T-helper 17 cell (primary cell): ENCODE measurements at places on chromosomes 6 and 20. TPM values are rescaled to one million over a fixed set of nuclear protein-coding genes. Genes with fewer than 3 reads are reported as not detected.

Gene ZNF217
- total RNA-seq = 72.8 TPM

Gene MUCL3
- total RNA-seq = not detected

Gene DDAH2
- 7.3 TPM for total RNA-seq

Gene TCP11
- not detected for total RNA-seq

- peak overlapping the region; percentile 79 for H3K4me3 ChIP-seq
- peaks cover 6% of the 10 kb centered on the region for H3K36me3 ChIP-seq
- peaks cover 52% of the 10 kb centered on the region for H3K4me1 ChIP-seq
- H3K27me3 ChIP-seq = no peaks in the 10 kb centered on the region
- H3K27ac ChIP-seq = peak overlapping the region; percentile 94
These were observed 118.4 kb upstream of the TRAF3IP2 start for GRCh38 chr6:111724039-111724438.

GRCh38 chr20:51480507-51481270 lies 61.8 kb downstream of the NFATC2 start:
- H3K27me3 ChIP-seq = no peaks in the 10 kb centered on the region
- H3K4me1 ChIP-seq = peaks cover 56% of the 10 kb centered on the region
- peak overlapping the region; percentile 79 for H3K4me3 ChIP-seq

DNA sequence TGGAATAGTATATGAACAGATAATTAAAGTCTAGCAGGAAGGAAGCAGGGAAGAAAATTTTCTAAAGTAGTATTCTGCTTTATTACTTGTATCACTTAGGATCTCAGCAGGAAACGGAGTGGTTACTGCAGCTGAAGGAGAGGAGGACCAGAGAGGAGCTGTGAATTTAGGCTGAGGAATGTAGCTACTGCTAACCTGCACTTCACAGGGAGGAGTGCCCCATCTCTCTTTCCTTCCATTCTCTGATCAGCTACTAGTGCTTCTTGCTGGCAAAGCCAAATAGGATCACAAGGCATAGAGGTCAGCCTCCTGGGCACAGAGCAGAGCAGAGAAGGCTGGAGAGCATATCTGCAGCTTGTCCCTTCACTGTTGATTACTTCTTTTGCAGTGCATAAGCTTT lies 205.3 kb upstream of the ASCC3 start:
- H3K4me1 ChIP-seq = no peaks in the 10 kb centered on the region

- H3K36me3 ChIP-seq = no peaks in the 10 kb centered on the region
- H3K4me3 ChIP-seq = no peak overlapping the region
- DNase-seq = no peak
- no peaks in the 10 kb centered on the region for H3K4me1 ChIP-seq
- no peak overlapping the region for H3K27ac ChIP-seq
- H3K27me3 ChIP-seq = peaks cover 14% of the 10 kb centered on the region
These were observed 7.0 kb upstream of the ID4 start for GRCh38 chr6:19830171-19830570.

DNA sequence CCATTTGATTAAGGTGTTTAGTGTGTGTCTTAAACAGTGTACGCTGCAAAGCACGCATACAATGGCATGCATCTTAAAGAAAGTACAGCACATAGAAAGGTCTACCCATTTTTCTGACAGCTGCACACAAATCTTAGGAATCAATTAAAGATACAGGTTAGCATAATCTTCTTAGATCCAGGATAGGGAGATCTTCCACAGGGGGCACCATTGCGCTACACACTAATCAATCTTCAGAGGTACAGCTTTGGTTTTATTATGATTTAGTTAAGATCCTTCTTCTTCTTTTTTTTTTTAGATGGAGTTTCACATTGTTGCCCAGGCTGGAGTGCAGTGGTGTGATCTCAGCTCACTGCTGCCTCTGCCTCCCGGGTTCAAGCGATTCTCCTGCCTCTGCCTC lies 63.7 kb upstream of the BEND3 start:
- H3K4me1 ChIP-seq = no peaks in the 10 kb centered on the region
- H3K4me3 ChIP-seq = no peak overlapping the region
- DNase-seq = no peak
- no peaks in the 10 kb centered on the region for H3K27me3 ChIP-seq
- no peaks in the 10 kb centered on the region for H3K36me3 ChIP-seq
